ENCODE measurements at places on chromosomes 3 and 15.

- no peak for DNase-seq
These were observed 324.0 kb upstream of the SLCO3A1 start for GRCh38 chr15:91529534-91529933.

DNA sequence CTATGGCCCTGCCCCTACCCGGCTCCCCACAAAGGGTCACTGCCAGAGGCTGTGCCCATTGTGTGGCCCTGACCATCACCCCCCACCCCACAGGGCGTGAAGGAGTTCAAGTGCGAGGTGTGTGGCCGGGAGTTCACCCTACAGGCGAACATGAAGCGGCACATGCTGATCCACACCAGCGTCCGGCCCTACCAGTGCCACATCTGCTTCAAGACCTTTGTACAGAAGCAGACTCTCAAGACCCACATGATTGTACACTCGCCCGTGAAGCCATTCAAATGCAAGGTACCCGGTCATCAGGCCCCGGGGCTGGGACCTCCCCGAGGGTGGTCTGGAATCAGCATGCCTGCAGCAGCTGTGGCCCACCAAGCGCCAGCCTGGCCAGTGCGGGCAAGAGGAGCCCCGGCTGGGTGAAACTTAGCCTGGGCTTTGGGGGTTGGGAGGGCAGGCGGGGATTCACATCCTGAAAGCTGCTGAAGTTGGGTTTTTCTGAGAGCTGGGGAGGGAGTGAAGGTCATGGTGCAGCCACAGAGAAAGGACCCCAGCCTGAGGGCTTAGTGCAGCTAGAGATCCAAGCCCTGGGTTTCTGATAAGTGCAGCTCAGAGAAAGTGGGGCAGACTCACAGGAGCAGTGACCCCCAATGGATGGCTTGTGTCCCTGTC is 29.2 kb downstream of the IDH2 start:
- no peak for DNase-seq

DNA sequence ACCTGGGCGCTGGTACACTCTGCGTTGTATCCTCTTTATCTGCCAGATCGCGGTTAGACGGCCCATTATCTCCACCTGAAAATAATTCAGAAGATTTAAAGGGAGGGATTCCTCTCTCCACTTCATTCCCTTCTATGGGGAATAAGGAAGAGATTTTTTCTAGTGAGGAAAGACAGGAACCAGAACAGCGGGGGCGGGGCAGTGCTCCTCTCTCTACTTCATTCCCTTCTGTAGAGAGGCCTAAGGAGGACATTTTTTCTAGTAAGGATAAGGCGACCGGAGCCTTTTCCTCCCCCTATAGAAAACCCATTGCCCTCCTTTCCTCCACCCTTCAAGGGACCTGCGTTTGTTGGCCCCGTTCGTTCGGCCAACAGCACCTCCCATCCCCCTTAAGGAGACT is 8.3 kb upstream of the LIPH start:
- no peak for DNase-seq

- no peak for DNase-seq
These were observed 48.5 kb upstream of the RASGRP1 start for GRCh38 chr15:38613085-38613484.
